HCT116 (cell line): ENCODE measurements at places on chromosomes 1 and 21. TPM values are rescaled to one million over a fixed set of nuclear protein-coding genes. Genes with fewer than 3 reads are reported as not detected.
A peak's percentile ranks its signal among the peaks of the same experiment; 100 is the strongest.

- 0 out of 2 replicates have a peak, but pooled peaks cover 5% of the 10 kb centered on the region for H3K36me3 ChIP-seq
- peak; percentile 98 for DNase-seq
- peak within 1 kb of the TSS; percentile 100 for H3K27ac ChIP-seq
- H3K4me1 ChIP-seq: peaks cover 40% of the 10 kb centered on the region
- H3K27me3 ChIP-seq: no peaks in the 10 kb centered on the region
Measured at GRCh38 chr1:26862781-26863684, at the start of gene SFN. Gene SFN (plus strand): TSS chr1:26863149. CDS start chr1:26863213, 64 bp downstream.

- no peaks in the 10 kb centered on the region for H3K4me1 ChIP-seq
- DNase-seq: no peak
- H3K36me3 ChIP-seq: no peaks in the 10 kb centered on the region
- no peak overlapping the region for H3K4me3 ChIP-seq
- H3K27ac ChIP-seq: no peak overlapping the region
Measured at GRCh38 chr1:233478611-233479010, 135.3 kb upstream of the KCNK1 start.

GRCh38 chr1:9008236-9008635 lies 18.0 kb downstream of the SLC2A7 start:
- H3K4me1 ChIP-seq: no peaks in the 10 kb centered on the region; the same call in 1 of the 2 replicates
- H3K27ac ChIP-seq: no peak overlapping the region
- no peak for DNase-seq
- H3K36me3 ChIP-seq: no peaks in the 10 kb centered on the region
- no peaks in the 10 kb centered on the region for H3K27me3 ChIP-seq
- no peak overlapping the region for H3K4me3 ChIP-seq

DNA sequence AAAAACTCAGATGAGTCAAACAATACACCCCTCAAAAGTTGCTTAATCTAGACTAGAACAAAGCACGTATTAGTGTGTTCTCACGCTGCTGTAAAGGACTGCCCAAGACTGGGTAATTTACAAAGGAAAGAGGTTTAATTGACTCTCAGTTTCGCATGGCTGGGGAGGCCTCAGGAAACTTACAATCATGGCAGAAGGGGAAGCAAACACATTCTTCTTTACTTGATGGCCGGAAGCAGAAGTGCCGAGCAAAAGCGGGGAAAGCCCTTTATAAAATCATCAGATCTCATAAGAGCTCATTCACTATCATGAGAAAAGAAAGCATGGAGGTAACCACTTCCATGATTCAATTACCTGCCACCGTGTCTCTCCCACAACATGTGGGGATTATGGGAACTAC lies 10.1 kb downstream of the JAM2 start:
- H3K27me3 ChIP-seq: no peaks in the 10 kb centered on the region
- no peak overlapping the region for H3K27ac ChIP-seq
- no peaks in the 10 kb centered on the region for H3K4me1 ChIP-seq
- no peak for DNase-seq
- H3K36me3 ChIP-seq: no peaks in the 10 kb centered on the region
- no peak overlapping the region for H3K4me3 ChIP-seq

DNA sequence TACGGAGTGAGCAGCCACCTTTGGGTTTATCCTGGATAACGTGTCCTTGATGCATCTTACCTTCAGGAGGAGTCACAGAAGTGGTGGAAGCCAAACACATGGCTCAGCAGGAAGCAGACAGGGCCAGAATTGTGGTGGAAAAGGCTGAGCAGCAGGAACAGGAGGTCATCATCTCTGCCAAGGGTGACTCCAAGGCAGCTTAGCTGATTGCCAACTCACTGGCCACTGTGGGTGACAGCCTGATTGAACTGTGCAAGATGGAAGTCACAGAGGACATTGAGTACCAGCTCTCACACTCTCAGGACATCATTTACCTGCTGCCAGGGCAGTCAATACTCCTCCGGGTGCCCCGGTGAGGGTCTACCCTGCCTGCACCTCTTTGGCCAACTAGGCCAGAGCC lies 179.3 kb downstream of the FAF1 start:
- H3K4me1 ChIP-seq: no peaks in the 10 kb centered on the region
- H3K4me3 ChIP-seq: no peak overlapping the region
- no peaks in the 10 kb centered on the region for H3K27me3 ChIP-seq

LHX4 gene
- total RNA-seq: 0.44 TPM
